ENCODE measurements at places on chromosomes 5 and 9.

DNA sequence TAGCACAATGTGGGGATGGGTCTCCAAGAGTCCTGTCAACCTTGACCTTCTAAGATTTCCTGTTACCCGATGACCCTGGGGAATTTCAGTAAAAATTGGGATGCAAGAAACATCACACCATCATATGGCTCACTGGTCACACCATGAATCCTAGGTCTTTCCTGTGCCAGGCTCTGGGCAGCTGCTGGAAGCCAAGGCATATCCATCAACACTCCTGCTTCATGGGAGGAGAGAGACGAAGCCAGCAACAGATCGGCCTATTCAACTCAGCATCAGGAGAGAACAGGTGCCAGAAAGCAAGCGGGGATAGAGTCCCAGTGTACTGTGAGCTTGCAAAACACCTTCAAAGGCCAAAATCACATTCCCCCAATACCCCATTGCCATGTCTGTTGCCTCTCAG lies 6.5 kb upstream of the NEK6 start:
- no peak for DNase-seq

DNA sequence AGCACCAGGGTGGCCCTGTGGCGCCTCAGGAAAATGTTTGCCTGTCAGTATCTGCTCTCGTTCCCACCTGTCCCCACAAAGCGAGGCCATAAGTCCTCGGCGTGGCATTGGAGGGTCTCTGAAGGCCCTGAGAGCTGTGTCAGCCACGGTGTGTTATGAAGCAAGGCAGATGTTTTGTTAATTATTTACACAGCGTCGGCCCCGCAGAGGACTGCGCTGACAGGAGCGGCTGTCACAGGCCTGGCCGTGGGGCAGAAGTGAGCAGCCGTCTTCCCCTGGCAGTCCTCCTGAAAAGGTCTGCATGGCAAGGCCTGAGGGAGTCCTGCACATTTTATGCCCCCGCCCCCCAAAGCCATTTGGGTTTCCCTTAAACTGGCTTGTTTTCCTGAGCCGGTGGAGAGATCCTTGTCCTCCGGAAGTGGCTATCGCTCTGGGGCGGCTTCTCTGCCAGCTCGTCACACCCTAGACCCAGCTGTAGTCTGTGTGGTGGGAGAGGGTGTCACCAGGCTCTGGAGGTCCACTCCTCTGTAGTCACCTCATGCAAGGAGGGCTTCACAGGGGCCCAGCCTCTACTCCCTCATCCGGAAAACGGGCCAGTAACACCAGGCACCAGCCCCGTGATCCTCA lies 6.2 kb downstream of the NEK6 start:
- no peak for DNase-seq

- no peak for DNase-seq
These were observed 490.2 kb upstream of the RORB start for GRCh38 chr9:74006935-74007334.

DNA sequence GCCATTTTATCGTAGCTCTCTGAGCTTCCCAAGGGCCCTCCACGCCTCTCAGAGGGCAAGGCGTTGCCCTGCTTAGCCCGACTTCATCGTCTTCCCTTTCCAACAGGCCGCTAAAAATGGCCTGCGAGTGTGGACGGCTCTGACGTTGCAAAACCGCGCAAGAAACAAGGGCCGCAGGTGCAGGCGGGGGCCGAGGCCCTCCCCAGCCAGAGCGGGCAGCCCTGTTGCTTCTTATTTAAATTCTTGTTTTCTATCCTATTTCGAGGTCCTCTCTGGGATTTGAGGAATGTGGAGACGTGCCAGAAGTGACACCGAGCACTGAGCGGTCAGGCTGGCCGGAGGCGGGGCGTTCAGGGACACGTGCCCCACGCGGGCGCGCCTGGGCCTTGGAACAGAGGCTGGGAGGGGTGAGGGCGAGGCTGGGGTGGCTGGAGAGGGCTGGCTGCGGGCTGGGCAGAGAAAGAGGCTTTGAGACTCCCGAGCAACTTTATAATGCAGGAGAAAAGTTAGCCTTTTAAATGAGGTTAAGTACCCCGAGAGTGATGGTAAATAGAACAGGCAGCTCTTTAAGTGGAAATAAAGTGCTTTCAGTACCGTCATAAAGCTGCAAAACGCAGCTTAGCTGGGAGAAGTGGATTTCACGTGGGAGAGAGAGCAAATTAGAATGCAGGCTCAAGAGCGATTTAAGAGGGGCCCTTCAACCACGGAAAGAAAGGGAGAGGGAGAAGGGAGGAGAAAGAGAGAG lies 243.6 kb downstream of the AUH start:
- DNase-seq: no peak

DNA sequence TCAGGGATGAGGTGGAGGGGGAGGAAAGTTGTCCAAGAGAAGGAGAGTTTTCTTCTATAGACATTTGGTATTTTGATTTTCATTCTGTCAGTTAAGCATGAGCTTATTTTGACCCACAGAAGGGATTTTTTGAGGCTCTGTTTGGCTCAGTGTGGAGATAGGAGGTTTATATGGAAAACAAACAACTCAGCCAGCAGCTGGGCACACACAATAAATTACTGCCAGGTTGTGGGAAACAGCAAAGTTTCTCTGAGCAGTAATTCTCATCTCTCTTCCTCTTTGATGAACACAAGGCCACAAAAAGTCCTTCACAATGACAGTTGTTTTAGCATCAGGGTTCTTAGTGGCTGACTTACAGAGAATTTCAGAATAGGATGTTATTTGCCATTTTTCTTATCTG lies 486.1 kb downstream of the KDM4C start:
- no peak for DNase-seq

GRCh38 chr9:77435688-77436087 lies 212.4 kb downstream of the GNA14 start:
- no peak for DNase-seq

DNA sequence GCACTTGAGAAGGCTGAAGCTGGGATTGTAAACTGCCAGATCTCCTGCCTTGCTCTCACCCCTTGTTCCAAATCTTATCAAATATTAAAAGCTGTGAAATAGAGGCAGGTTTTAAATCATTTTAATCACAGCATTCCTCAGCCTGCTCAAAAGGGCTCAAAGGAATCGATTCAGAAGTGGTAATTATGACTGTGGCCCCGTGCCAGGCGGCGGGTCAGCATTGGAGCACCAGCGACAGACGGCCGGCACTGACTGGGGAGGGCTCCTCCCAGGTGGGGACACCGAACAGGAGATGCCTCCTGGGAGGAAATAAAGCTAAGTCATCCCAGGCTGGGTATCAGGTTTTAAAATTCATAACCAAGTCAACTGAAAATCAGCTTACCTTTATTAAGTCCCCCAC lies 66.7 kb downstream of the KCNIP1 start:
- DNase-seq: no peak

DNA sequence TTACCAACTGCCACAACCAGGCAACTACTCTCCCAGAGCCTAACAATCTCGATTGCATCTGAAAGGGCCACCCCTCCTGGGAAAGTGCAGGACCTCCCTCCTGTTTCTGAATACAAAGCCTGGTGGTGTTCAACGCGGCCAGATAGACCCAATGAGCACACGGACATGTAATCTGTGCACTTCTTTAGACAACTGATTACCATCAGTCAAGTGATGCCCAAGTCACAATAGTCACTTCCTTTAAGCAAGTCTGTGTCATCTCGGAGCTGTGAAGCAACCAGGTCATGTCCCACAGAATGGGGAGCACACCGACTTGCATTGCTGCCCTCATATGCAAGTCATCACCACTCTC lies 739 bp downstream of the C9orf72 start:
- peak; percentile 75 for DNase-seq

DNA sequence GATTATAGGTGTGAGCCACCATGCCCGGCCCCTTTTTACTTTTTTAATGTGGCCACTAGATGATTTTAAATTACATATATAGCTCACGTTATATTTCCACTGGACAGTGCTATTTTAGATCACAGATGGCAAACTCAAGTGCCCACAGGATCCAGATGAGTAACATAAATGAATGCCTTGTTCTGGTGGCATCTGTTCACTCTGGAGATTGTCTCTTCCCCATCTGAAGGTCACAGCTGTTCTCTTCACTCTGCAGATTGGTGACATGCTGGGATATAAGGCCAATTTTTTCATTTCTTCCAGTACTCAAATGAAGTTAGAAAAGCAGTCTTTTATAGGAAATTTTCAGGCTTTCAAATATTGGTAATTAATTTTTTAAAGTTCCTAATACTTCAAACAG lies 160.1 kb downstream of the DOCK8 start:
- DNase-seq: no peak

DNA sequence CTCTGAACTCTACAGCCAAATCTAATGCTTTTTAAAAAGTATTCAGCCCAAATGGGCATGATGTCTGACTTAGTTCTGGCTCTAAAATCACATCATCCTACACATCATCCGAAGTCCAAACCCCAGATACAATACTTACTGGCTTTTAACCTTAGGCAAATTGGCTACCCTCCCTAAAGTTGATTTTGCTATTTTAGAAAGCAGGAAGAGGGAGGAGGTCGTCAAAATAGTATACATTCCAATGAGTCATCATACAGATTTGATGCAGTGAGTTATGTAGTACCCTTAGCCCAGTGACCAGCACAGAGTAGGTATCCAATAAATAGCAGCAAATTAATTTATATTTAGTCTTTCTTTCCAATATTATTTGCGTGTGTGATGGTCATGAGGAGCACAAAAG lies 582.0 kb upstream of the TUSC1 start:
- no peak for DNase-seq

GRCh38 chr9:113042884-113043657 lies 13.5 kb downstream of the ZFP37 start:
- DNase-seq: no peak

DNA sequence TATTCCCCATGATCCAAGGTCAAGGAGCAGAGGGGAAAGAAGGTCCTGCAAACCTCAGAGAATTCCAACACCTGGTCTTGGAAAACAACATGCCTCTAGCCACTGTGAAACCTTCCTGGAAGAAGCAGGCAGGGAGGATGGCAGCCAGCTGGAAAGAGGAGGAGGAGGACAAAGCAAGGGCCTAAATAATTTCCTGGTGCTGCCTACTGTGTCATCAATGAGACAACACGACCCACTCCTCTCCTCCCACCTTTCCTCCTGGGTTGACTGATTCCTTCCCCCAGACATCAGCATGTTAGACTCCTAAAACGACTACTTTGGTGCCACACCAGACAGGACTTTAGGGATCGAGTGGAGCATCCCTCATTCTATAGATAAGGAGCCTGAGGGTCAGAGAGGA lies 78.8 kb downstream of the KLHL3 start:
- no peak for DNase-seq

DNA sequence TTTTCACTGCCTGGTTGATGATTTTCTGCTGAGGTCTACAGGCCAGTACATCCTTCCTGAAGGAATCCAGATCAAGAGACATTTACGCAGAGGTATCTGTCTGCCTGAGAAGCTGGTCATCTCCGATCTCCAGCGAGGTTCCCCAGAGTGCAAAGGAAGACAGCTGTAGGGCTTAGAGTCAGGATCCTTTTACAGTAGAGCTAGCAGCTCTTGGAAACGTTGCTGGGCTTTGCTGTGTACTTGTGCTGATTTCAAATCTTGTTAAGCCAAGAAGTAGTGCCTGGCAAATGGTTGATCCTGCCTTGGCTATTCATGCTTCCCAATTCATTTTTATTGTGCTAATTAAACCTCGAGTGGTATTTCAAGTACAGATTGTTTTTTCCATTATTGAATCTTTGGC lies 48.9 kb downstream of the NTRK2 start:
- DNase-seq: no peak

GRCh38 chr5:154535535-154535934 lies 57.5 kb upstream of the HAND1 start:
- no peak for DNase-seq

DNA sequence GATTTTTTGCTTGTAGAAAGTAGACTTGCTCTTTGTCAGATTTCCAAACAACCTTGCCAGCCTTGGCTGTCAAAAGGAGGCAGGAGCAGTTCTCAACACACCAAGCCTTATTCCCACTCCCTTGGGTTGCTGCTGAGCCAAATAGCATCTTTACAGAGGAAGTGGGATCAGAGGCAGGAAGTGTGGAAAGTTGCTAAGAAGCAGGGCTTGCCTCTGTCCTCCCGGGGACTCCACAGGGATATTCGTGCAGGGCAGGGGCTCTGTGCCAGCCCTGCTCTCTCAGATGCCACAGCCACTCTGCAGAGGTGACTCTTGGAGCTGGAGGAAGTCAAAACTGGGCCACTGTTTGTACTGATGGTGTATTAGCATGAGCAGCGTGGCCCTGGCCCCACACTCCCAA lies 24.3 kb downstream of the PTPDC1 start:
- no peak for DNase-seq

GRCh38 chr9:114690308-114690707 lies 8.3 kb upstream of the TEX48 start:
- DNase-seq: no peak

GRCh38 chr5:108036482-108036881 lies 345.4 kb downstream of the FBXL17 start:
- DNase-seq: no peak

DNA sequence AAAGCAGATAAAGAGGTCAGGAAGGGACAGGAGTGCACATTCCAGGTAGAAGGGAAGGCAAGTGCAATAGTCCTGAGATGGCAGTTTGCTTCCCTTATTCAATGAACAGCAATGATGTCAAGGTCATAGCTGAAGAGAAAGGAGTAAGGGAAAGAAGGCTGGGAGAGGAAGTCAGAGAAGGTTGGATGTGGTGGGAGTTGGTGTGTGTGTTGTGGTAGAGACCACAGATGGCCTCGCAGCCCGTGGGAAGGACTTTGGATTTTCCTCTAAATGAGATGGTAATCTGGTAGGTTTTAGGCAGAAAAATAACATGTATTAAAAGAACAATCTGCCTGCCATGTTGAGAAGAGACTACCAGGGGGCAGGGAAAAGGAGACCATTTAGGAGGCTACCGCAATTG lies 25.1 kb upstream of the LPAR1 start:
- DNase-seq: no peak

GRCh38 chr5:93589829-93590215 lies 6.8 kb downstream of the NR2F1 start:
- no peak for DNase-seq

- no peak for DNase-seq
These were observed 384.6 kb downstream of the SPOCK1 start for GRCh38 chr5:137114529-137114928.

- DNase-seq: no peak
These were observed 3.0 kb upstream of the SLC25A48 start for GRCh38 chr5:135831439-135831838.

- no peak for DNase-seq
These were observed 499 bp downstream of the ALG2 start for GRCh38 chr9:99221266-99221620.

GRCh38 chr5:75043633-75044264 lies 8.6 kb downstream of the GCNT4 start:
- DNase-seq: no peak

DNA sequence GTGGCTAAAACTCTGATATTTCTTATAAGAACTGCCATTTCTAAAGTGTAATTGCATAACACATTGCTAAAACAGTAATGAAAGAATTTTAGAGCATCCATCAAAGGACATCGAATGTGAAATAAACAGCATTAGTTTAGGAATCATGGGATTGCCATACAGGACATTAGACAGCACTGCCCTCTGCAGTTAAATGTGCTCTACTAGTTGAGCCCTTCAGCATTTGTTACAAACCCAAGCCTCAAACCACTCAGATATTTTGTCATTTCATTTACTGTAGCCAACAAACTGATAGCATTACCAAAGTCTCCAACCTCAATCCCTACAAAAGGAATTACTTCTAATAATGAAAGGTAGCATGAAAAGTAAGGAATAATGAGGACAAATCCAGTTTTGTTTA lies 116.8 kb upstream of the COX7C start:
- DNase-seq: no peak

Data from CD4-positive, alpha-beta T cell treated with Interleukin-21 for 1 hour (primary cell).